Thoracic aorta (tissue), 2 donors: ENCODE measurements at places on chromosomes 5 and 9.

DNA sequence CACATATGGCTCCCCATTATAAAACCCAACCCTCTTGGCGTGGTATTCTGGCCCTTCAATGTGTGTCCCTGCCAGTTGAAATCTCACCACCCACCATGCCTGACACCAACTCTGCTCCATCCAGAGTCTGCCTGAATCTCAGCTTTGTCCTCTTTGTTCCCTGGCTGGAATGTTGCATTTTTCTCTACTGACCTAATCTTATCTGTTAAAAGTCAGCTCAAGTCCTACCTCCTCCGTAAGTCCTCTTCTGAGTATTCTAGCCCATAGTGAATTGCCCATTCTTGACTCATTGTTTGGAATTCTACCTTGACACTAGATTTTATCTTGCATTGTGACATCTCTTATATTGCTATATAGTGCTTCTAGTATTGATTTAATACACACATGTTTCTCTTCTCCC is 207.1 kb upstream of the VLDLR start:
- H3K4me3 ChIP-seq: no peak overlapping the region
- H3K27me3 ChIP-seq: no peaks in the 10 kb centered on the region
- H3K4me1 ChIP-seq: peaks cover 4% of the 10 kb centered on the region

GRCh38 chr9:136584934-136585333 is 39.1 kb upstream of the NOTCH1 start:
- no peak for DNase-seq
- peaks cover 2% of the 10 kb centered on the region for H3K4me1 ChIP-seq
- H3K27ac ChIP-seq: no peak overlapping the region
- no peak overlapping the region for H3K4me3 ChIP-seq

GRCh38 chr9:79652598-79652997 is 80.8 kb downstream of the TLE4 start:
- no peak overlapping the region for H3K4me3 ChIP-seq
- no peaks in the 10 kb centered on the region for H3K36me3 ChIP-seq
- no peaks in the 10 kb centered on the region for H3K27me3 ChIP-seq

GRCh38 chr9:20355022-20355421 is 267.3 kb downstream of the MLLT3 start:
- no peaks in the 10 kb centered on the region for H3K36me3 ChIP-seq
- no peak for DNase-seq
- peaks cover 27% of the 10 kb centered on the region for H3K4me1 ChIP-seq
- H3K27me3 ChIP-seq: no peaks in the 10 kb centered on the region
- no peak overlapping the region for H3K4me3 ChIP-seq

- no peaks in the 10 kb centered on the region for H3K36me3 ChIP-seq
- DNase-seq: no peak
- peaks cover 23% of the 10 kb centered on the region for H3K4me1 ChIP-seq
Measured at GRCh38 chr9:137406876-137407589, 15.9 kb downstream of the EXD3 start.

DNA sequence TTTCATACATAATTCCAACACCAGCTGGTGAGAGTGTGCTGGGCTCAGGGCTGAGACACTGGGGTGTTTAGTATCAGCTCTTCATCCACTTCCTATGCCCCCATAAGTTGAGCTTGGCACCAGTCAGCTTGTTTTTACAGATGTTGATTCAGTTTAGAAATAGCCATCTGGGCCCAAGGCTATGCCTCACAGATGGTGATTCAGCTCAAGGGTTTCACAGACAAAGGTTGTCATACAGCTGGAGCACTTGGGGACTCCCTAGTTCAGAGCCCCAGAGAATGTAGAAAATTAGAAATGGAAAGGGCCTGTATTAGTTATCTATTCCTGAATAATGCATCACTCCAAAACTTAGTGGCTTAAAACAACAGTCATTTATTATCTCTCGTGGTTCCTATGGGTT is 10.3 kb upstream of the CRHBP start:
- no peak overlapping the region for H3K27ac ChIP-seq
- no peaks in the 10 kb centered on the region for H3K27me3 ChIP-seq
- H3K4me3 ChIP-seq: no peak overlapping the region
- no peaks in the 10 kb centered on the region for H3K4me1 ChIP-seq

DNA sequence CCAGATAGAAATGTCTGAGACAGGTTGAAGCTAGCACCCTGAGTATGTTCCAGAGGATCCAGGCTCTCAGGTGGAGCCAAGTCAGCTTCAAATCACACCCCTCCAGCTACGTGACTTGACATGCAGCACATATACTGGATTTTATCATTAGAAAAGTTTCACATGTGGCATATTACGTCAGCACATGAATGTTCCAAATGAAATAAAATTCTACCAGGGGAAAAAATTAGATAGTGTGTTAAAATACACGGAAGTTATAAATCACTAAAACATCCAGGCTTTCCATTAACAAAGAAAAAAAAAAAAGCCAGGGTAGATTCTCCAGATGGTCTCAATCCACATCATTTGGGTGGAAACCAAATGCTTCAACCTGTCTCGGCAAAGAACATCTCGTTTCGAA is 251.6 kb downstream of the MPDZ start:
- no peaks in the 10 kb centered on the region for H3K36me3 ChIP-seq
- no peak overlapping the region for H3K27ac ChIP-seq
- H3K4me3 ChIP-seq: no peak overlapping the region

GRCh38 chr5:167731951-167732350 is 559.5 kb upstream of the WWC1 start:
- no peaks in the 10 kb centered on the region for H3K27me3 ChIP-seq
- H3K27ac ChIP-seq: no peak overlapping the region
- DNase-seq: no peak
- no peaks in the 10 kb centered on the region for H3K36me3 ChIP-seq

GRCh38 chr9:110531776-110532175 is 47.8 kb downstream of the SVEP1 start:
- no peaks in the 10 kb centered on the region for H3K36me3 ChIP-seq
- no peak overlapping the region for H3K27ac ChIP-seq
- H3K4me1 ChIP-seq: peaks cover 17% of the 10 kb centered on the region
- no peak for DNase-seq
- H3K27me3 ChIP-seq: no peaks in the 10 kb centered on the region

- no peak for DNase-seq
- H3K36me3 ChIP-seq: peaks cover 32% of the 10 kb centered on the region
- no peaks in the 10 kb centered on the region for H3K27me3 ChIP-seq
- no peak overlapping the region for H3K4me3 ChIP-seq
- H3K27ac ChIP-seq: no peak overlapping the region
Measured at GRCh38 chr5:62376064-62376463, 27.6 kb downstream of the DIMT1 start.

DNA sequence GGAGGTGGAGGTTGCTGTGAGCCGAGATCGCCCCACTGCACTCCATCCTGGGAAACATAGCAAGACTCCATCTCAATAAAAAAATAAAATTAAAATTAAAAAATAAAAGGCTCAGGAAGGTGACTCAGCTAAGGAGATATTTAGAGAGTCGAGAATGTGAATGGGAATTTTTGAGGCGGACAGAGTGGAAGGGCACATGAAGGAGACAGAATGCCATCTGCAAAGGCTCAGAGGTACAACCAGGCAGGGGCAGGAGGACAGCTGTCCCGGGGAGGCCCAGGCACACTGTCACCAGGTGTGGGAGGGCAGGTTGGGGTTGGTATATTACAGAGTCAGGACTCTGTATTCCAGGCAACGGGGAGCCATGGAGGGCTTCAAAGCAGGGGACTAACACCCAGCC is 35.5 kb downstream of the NTNG2 start:
- H3K4me3 ChIP-seq: no peak overlapping the region
- no peak for DNase-seq
- no peaks in the 10 kb centered on the region for H3K4me1 ChIP-seq
- no peak overlapping the region for H3K27ac ChIP-seq

DNA sequence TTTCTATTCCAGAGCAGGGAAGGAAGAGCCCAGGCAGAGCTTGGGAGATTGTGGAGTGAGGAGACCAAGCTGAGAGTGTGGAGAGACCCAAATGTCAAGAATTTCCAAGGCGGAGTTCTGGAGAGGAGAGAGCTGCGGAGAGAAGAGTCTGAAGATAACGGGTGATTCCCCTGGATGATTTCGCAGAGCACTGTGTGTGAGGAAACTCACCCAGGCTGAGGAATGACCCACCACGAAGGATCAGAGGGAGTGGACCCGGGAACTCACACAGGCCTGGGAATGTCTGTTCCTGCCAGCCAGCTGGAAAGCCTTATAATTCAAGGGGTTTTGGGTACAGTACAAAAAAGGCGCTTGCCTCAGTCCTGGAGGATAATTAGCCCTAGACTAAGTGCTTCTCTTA is 94.2 kb downstream of the WNK2 start:
- no peak for DNase-seq
- no peaks in the 10 kb centered on the region for H3K27me3 ChIP-seq
- no peak overlapping the region for H3K27ac ChIP-seq
- no peaks in the 10 kb centered on the region for H3K36me3 ChIP-seq
- no peaks in the 10 kb centered on the region for H3K4me1 ChIP-seq
- no peak overlapping the region for H3K4me3 ChIP-seq

DNA sequence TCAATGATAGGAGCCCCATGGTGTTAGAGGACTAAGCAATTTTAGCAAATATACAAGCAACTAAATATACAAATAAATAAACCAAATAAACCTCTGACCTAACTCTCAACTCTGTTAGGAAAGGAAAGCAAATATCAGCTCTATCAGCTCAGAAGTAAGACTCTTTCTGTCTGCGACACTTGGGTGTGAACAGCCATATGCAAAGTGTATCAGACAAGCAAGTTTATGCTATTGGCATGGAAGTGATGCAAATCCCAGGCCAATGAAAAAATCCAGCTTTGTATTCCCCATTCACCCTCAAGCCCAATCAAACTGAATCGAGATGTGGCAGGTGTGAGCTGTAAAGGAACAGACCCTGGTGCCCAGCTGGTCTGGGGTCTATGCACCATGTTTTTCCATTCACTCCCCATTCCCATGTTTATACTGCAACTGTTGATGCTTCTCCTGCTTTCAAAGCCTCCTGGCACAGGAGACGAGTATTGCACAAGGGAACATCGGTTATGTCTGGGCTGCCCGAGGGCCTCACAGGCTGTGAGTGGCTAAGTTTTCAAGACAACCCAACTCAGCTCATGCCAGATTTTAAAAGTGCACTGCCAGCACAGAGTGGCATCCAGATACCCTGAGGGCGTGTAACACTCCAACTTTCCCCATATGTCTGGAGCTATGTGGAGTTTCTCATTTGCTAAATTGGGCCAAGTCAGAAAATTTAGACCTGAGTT is 73.1 kb downstream of the FEM1C start:
- no peak for DNase-seq
- H3K36me3 ChIP-seq: no peaks in the 10 kb centered on the region
- H3K4me1 ChIP-seq: no peaks in the 10 kb centered on the region
- no peak overlapping the region for H3K27ac ChIP-seq
- H3K27me3 ChIP-seq: no peaks in the 10 kb centered on the region

GRCh38 chr9:120267929-120268328 is 312.0 kb downstream of the CDK5RAP2 start:
- no peaks in the 10 kb centered on the region for H3K27me3 ChIP-seq
- no peak overlapping the region for H3K27ac ChIP-seq

DNA sequence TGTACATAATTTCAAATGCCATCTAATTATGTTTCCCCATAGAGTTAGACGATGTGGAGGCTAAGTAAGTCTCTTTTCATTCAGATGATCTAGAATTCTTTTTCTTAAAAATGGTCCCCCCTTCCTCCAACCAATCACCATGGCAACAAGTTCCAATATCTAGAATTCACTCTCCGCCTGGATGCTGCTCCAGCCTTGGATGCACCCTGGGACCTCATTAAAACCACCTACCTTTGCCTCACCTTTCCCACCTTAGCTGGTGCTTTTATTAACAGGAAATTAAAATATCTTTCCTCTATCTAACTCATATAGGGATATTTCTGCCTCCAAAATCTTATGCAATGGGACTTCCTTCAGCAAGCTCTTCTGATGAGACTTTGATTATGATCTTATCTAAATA is 49.0 kb downstream of the DIRAS2 start:
- H3K36me3 ChIP-seq: no peaks in the 10 kb centered on the region
- no peaks in the 10 kb centered on the region for H3K4me1 ChIP-seq
- DNase-seq: no peak
- H3K27ac ChIP-seq: no peak overlapping the region

GRCh38 chr5:7589800-7590199 is 193.9 kb downstream of the ADCY2 start:
- no peak for DNase-seq
- H3K27me3 ChIP-seq: no peaks in the 10 kb centered on the region
- no peak overlapping the region for H3K27ac ChIP-seq
- H3K4me1 ChIP-seq: no peaks in the 10 kb centered on the region
- H3K4me3 ChIP-seq: no peak overlapping the region
- no peaks in the 10 kb centered on the region for H3K36me3 ChIP-seq

- no peaks in the 10 kb centered on the region for H3K36me3 ChIP-seq
- H3K4me3 ChIP-seq: no peak overlapping the region
- no peak for DNase-seq
Measured at GRCh38 chr5:124342986-124343385, 403.5 kb downstream of the ZNF608 start.

GRCh38 chr5:178941361-178941760 is 363 bp downstream of the ZNF454 start:
- DNase-seq: no peak
- peaks cover 8% of the 10 kb centered on the region for H3K4me1 ChIP-seq
- peaks cover 8% of the 10 kb centered on the region for H3K36me3 ChIP-seq
- no peaks in the 10 kb centered on the region for H3K27me3 ChIP-seq

- no peak for DNase-seq
- H3K27me3 ChIP-seq: no peaks in the 10 kb centered on the region
- no peak overlapping the region for H3K4me3 ChIP-seq
- peaks cover 17% of the 10 kb centered on the region for H3K36me3 ChIP-seq
- H3K27ac ChIP-seq: no peak overlapping the region
Measured at GRCh38 chr5:14321936-14322335, 178.8 kb downstream of the TRIO start.

- no peaks in the 10 kb centered on the region for H3K4me1 ChIP-seq
- no peaks in the 10 kb centered on the region for H3K27me3 ChIP-seq
- no peaks in the 10 kb centered on the region for H3K36me3 ChIP-seq
- no peak overlapping the region for H3K27ac ChIP-seq
- no peak overlapping the region for H3K4me3 ChIP-seq
Measured at GRCh38 chr5:167813389-167813788, 478.1 kb upstream of the WWC1 start.

DNA sequence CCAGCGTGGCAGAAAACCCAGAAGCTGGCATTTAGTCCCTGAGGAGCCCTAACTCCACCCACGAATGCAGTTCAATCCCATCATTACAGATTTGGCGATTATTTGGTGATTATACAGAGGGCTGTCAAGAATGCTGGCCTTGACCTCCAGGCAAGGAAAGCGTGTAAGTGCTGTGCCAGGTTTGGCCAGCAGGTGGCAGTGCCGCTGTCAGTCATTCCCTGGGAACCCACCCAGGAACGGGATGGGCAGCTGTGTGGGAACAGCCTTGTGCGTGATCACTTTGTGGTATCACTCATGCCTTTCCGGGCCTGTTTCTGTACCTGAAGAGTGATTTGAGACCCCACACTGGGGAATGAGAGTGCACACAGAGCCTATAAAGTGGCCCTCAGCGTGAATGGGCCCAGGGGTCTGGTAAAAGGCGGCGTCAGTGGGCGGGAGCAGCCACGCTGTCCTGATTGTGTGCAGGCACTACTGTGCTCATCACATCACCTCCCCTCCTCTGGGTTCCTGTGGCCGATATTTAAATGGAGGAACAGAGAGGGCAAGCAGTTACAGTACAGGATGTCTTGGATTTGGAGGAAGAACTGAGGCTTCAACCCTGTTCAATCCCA is 215.6 kb downstream of the ROR2 start:
- no peak for DNase-seq
- no peak overlapping the region for H3K27ac ChIP-seq
- no peaks in the 10 kb centered on the region for H3K36me3 ChIP-seq
- no peaks in the 10 kb centered on the region for H3K27me3 ChIP-seq
- H3K4me1 ChIP-seq: no peaks in the 10 kb centered on the region
- no peak overlapping the region for H3K4me3 ChIP-seq

- H3K36me3 ChIP-seq: no peaks in the 10 kb centered on the region
- no peaks in the 10 kb centered on the region for H3K4me1 ChIP-seq
- no peak overlapping the region for H3K27ac ChIP-seq
- no peak overlapping the region for H3K4me3 ChIP-seq
Measured at GRCh38 chr5:86765778-86766502, 148.2 kb downstream of the COX7C start.
